Lung (tissue), 17 donors: ENCODE measurements at places on chromosomes 2 and 18. TPM values are rescaled to one million over a fixed set of nuclear protein-coding genes. Genes with fewer than 3 reads are reported as not detected.

The ANKRD30BL gene
- polyA plus RNA-seq = not detected

DNA sequence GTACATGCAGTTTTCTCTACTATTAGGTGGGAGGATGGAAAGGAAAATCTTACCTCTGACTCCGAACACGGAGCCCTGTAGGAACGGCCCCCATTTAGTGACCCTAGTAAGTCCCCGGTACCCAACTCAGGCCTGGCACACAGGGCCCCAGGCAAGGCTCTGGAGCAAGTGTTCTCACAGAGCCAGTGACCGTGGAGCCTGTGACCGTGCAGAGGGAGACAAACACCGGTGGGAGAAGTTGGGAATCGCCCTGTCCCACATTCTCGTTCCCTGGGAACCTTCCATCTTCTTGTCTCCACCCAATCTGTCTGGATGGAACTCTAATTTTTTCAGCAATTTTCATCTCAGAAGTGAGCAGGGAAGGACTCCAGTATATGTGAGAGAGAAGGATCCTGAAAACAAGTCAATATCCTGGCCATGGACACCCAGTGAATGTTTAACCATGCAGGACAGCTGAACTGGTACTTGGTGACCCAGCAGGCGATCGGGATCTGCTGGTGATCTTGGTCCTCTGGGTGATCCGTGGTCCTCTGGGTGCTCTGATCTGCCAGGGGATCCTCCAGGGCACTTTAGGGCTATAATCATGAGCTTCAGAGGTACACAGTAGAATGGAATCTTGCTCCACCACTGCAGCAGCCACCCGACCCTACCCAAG is 348.6 kb upstream of the ID2 start:
- no peaks in the 10 kb centered on the region for H3K4me1 ChIP-seq
- no peaks in the 10 kb centered on the region for H3K36me3 ChIP-seq
- H3K27me3 ChIP-seq = no peaks in the 10 kb centered on the region
- H3K4me3 ChIP-seq = no peak overlapping the region

- H3K27ac ChIP-seq = no peak overlapping the region
- peak; percentile 48 for DNase-seq
- H3K27me3 ChIP-seq = no peaks in the 10 kb centered on the region
- no peaks in the 10 kb centered on the region for H3K36me3 ChIP-seq
- no peaks in the 10 kb centered on the region for H3K4me1 ChIP-seq
These were observed 201.4 kb downstream of the SOCS6 start for GRCh38 chr18:70489986-70490933.

The FRZB gene
- polyA plus RNA-seq = 1.2 TPM
